ENCODE measurements at places on chromosomes 12 and 14.

DNA sequence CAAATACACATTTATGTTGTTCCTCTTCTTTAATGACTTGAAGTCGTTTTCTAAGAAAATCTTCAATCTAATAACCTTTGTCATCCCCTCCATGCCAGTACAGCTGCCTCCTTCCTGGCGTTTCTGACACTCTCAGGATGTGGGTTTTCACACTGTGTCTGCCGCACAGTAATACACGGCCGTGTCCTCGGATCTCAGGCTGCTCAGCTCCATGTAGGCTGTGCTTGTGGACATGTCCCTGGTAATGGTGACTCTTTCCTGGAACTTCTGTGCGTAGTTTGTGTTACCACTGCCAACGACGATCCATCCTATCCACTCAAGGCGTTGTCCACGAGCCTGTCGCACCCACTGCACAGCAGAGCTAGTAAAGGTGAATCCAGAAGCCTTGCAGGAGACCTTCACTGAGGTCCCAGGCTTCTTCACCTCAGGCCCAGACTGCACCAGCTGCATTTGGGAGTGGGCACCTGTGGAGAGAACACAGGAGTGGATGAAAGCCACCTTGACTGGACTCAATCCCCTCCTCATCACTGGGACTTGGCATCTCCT lies 1095.9 kb downstream of the TMEM121 start:
- DNase-seq = no peak

- DNase-seq = peak; percentile 69
Observed at GRCh38 chr12:55687746-55688145, 20.0 kb downstream of the ITGA7 start.

DNA sequence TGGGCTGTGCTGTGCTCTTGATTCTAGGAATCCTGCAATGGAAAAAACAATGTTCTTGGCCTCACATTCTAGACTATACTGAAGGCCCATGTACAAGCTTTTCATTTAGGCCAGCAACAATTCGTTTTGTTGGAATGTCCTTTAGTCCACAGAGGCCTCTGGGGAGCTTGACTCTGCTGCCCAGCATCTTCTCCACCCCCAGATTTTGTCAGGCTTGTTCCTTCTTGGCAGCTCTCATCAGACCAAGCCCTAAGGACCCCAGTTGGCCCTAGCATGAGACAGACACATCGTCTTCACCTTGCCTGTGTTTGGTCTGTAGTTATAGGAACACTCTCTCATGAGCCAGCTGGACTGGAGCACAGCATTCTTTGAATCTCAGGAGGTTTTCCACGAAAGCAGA lies 300.1 kb downstream of the VRK1 start:
- no peak for DNase-seq

DNA sequence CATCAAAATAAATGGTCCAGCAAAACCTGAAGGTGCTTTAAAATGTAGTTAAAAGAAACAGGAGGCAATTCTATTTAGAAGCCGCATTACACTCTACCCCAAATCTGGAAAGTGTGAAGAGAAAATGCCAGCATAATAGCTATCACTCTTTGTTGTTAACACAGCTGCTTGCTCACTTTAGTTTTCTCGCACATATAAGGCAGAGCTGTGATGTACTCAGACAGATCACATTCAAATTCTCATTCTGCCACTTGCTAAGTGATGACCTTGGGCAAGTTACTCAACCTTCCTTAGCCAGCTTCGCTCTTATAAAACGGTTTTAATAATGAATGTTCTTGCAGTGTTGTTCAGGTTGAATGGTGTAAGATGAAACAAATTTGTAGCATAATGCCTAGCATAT lies 56.0 kb upstream of the MGAT4C start:
- no peak for DNase-seq

DNA sequence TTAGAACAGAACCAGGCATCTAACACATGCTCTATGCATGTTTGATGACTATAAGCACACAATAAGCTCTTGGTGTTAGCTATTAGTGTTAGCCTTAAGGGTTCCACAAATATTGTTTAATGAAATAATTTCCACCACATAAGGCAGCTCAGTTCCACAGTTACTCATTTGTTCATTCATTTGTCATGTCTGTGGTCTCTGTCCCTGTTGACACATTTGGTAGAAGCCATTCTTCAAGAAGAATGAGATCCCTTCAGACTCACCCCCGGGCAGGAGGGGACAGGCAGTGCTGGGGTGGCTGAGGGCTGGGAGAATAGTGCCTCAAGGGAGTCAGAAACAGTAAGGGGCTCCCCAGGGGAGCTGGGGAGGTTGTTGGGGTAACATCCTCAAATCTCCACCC lies 3.7 kb upstream of the FAIM2 start:
- DNase-seq = no peak

- DNase-seq = no peak
Observed at GRCh38 chr12:108720757-108721514, 10.4 kb downstream of the CORO1C start.
